NCI-H187 treated with DMSO at 0.1 percent for 48 hours (cell line): ENCODE measurements at places on chromosomes 2 and 18.

- DNase-seq: no peak
These were observed 853 bp upstream of the OSBPL6 start for GRCh38 chr2:178193496-178193822.

DNA sequence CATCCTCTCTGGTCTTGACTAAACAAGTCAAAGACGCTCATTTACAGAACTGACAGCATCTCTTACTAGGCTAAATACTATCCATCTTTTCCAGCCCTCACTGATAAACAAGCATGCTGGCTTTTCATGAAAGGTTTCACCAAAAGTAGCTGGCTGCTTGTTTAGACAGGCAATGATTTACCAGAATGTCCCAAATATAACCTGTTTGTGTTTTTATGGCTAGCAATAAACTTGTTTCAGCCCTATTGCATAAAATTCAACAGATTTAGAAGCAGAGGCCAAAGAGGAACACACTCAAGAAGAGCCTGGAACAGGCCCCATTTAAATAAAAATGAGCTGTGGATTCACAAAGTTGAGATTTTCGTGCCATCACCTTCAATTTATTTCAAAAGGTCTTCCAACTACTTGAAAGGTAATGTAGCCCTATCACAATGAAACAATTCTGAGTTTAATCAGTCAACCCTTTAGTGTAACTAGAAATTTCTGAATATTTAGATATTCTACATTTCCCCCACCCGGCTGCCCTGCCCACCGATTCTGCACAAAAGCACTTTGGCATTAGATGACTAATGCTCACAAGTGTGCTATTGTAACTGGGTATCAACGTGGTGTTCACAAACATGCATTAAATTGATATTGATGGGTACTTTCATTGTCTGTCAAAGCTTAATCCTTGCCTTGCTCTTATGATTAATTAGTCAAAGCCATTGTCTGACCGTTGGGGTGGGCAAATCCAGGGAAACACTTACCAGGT lies 54.0 kb downstream of the ST6GAL2 start:
- DNase-seq: no peak

DNA sequence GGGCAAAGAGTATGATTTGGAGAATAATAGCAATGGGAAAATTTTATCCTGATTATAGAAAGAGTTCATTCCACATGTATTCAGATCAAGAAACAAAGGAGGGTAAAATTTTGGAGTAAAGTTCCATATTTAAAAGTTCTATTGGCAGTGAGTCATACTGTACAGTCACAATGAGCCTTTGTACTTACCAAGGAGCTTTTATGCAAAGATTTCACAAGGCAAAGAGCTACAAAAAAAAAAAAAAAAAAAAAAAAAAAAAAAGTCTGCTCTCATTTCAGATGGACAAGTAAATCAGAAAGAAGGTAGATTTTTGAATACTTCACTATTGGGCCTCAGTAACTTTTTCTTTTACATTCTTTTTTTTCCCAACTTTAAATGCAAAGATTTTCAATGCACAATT lies 1802.2 kb upstream of the PIK3C3 start:
- DNase-seq: no peak

- no peak for DNase-seq
These were observed 1220.2 kb upstream of the ACVR2A start for GRCh38 chr2:146624430-146625160.

DNA sequence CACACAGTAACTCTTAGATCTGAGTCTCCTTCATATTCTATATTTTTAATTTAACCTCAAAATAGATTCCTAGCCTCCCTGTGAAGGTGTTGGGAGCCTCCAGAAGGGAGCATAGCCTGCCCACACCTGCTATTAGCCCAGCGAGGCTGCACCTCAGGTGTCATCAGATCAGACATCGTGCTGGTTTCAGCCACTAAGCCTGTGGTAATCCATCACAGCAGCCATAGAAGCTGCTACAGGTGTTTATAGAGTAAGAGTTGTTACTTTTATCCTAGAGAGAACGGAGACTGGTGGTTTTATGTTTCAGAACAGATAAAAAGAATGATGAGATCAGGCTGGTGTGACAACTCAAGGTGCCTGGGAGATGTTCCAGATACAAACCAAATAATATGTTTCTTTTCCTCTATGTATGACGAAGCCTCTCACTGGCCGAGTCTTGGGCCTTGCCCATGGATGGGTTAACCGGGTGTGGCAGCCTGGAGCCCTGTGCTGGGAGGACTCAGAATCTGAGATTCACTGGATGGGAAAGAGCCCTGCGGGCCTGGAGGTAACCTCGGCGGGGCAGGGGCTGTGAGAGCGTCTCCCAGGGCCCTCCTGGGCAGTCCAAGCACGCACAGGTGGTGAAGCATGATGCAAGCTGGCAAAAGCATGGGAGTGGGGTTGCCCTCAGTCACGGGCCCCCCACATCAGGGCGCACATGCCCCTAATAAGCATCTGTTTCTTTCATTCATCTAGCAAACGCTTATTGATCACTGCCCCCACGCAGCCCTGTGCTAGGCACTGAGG lies 73.7 kb downstream of the MRPS9 start:
- no peak for DNase-seq
